A375 (cell line): ENCODE measurements at places on chromosomes 2 and 18. TPM values are rescaled to one million over a fixed set of nuclear protein-coding genes. Genes with fewer than 3 reads are reported as not detected.

RAPGEF4 gene
- 0.53 and 2.2 TPM in 2 replicates for total RNA-seq

XDH gene
- 1.6 and 4.3 TPM in 2 replicates for total RNA-seq

ATP9B gene
- total RNA-seq = 5.0 and 11.7 TPM in 2 replicates

RUFY4 gene
- not detected in 2 replicates for total RNA-seq

HYCC2 gene
- total RNA-seq = 2.6 and 2.7 TPM in 2 replicates

NOL4 gene
- 0.66 TPM in 1 of 2 replicates, not detected in the other for total RNA-seq

DSG4 gene
- not detected in 2 replicates for total RNA-seq

CD8B gene
- total RNA-seq = not detected in 2 replicates

ABCA12 gene
- under 0.01 and 0.19 TPM in 2 replicates for total RNA-seq

WNT6 gene
- not detected in 2 replicates for total RNA-seq

AFF3 gene
- 2.0 and 2.5 TPM in 2 replicates for total RNA-seq

DSC2 gene
- 0.56 and 0.64 TPM in 2 replicates for total RNA-seq

NCKAP5 gene
- 1.1 and 4.9 TPM in 2 replicates for total RNA-seq

GCA gene
- 3.7 TPM in 2 replicates for total RNA-seq

MYO3B gene
- total RNA-seq = not detected in 2 replicates

IFIH1 gene
- total RNA-seq = 1.5 and 2.9 TPM in 2 replicates

OTOS gene
- total RNA-seq = not detected in 2 replicates

HRH4 gene
- 0.08 TPM in 1 of 2 replicates, not detected in the other for total RNA-seq

CCDC88A gene
- 27.4 and 27.9 TPM in 2 replicates for total RNA-seq

KHK gene
- 4.5 and 6.0 TPM in 2 replicates for total RNA-seq

IL1A gene
- total RNA-seq = 4.2 and 8.8 TPM in 2 replicates

PLEK gene
- total RNA-seq = not detected in 2 replicates

PIEZO2 gene
- 0.79 and 3.7 TPM in 2 replicates for total RNA-seq

B3GNT7 gene
- 47.2 and 52.3 TPM in 2 replicates for total RNA-seq

UGT1A5 gene
- not detected in 2 replicates for total RNA-seq

UGT1A3 gene
- not detected in 2 replicates for total RNA-seq

TUBA3E gene
- total RNA-seq = not detected in 2 replicates

CXCR1 gene
- not detected in 2 replicates for total RNA-seq

NPAS2 gene
- 50.3 and 62.5 TPM in 2 replicates for total RNA-seq

TWSG1 gene
- total RNA-seq = 11.4 and 12.1 TPM in 2 replicates

ANKRD30B gene
- total RNA-seq = 0.23 and 1.4 TPM in 2 replicates

ASXL3 gene
- total RNA-seq = not detected in 2 replicates

TMEM131 gene
- total RNA-seq = 7.7 and 9.0 TPM in 2 replicates

SERPINB13 gene
- total RNA-seq = not detected in 2 replicates

SLC5A7 gene
- 0.05 TPM in 1 of 2 replicates, not detected in the other for total RNA-seq

LOXHD1 gene
- total RNA-seq = not detected in 2 replicates

MYOM1 gene
- total RNA-seq = 0.08 and 0.41 TPM in 2 replicates

SLC14A1 gene
- 22.7 and 27.3 TPM in 2 replicates for total RNA-seq

C2orf15 gene
- 0.13 and 0.41 TPM in 2 replicates for total RNA-seq
